ENCODE measurements at places on chromosomes 4 and X. TPM values are rescaled to one million over a fixed set of nuclear protein-coding genes. Genes with fewer than 3 reads are reported as not detected.

RHOXF2B gene
- not detected for total RNA-seq

ARHGAP36 gene
- not detected for total RNA-seq

PLXNA3 gene
- 40.8 TPM for total RNA-seq

ANXA3 gene
- 160 TPM for total RNA-seq

PRKG2 gene
- total RNA-seq, result 0.52 TPM

SHROOM4 gene
- 3.8 TPM for total RNA-seq

AR gene
- total RNA-seq, result not detected

PAQR3 gene
- 11.6 TPM for total RNA-seq

POU4F2 gene
- total RNA-seq, result not detected

DDIT4L gene
- not detected for total RNA-seq

GTPBP6 gene
- total RNA-seq, result 120 TPM
